ENCODE measurements at places on chromosomes 16 and 17.

GRCh38 chr17:55314061-55314783 is 49.5 kb downstream of the HLF start:
- DNase-seq: no peak

DNA sequence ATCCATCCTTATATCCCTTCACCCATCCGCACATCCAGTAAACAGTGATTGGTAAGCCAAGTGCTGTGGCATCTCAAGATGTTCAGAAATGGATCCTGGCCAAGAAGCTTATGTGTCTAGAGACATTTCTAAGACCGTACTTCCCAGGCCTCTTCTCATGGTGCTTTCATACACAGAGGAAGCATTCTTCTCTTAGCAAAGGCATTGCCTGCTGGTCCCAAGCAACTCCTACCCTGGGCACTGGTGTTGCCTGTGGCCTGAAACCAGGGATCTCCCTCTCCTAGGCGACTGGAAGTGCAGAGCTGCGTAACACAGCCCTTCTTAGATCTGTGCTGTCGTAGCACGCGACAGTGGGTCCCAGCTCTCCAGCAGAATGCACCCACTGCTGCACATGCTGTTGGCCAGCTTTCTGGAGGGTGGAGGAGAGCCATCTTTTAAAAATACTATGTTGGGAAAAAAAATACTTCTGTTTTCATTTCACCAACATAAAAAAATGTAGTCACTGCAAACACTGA is 182.9 kb downstream of the CCDC182 start:
- DNase-seq: no peak

DNA sequence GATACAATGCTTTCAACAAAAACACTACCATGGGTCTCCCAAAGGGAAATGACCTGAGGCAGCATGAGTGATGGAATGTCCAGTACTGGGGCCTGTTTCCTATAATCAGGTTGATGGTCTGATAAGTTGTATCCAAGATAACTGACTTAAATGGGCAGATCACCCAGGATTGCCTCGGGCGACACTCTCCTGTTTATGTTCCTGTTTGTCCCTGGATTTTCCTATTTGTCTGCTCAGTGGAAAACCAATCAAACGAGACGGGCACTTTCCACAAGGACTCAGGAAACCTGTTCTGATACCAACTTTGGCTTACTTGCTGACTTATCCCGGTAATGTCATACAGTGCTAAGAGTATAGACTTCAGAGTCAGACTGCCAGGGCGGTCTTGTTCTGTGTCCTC is 27.4 kb downstream of the USP43 start:
- no peak for DNase-seq

DNA sequence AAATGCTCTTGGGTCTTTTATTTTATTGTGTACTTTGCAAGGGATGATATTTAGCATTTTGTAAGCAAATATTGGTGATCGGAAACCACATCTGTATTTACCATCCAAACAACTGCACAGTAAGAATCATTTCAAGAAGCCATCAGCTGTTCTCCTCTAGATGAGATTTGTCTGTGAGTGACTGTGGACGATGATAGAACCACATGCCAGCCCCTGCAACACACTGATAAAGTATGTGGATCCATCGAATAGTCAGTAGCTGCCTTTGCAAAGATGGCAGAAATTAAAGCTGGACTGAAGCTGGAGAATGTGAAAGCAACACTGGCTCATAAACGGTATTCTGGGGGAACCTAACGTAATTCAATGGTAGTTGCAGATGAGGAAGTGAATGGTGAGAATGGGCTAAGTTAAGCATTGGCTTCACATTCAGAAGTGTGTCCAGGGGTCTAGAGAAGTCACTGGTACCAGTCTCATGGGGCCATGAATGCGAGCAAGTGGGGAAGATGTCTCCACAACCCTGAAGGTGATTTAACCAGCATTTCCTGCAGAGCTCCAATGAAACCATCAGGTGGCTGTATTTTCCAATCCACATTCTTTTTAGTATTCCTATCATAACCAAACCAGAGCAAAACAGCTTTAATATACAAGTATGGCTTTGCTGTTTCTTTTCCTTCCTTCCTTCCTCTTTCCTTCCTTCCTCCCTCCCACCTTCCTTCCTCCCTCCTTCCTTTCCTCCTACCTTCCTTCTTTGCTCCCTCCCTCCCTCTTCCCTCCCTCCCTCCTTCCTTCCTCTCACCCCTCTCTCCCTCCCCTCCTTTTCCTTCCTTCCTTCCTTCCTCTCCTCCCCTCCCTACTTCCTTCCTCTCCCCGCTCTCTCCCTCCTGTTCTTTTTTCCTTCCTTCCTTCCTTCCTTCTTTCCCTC is 169.4 kb downstream of the ABCA8 start:
- DNase-seq: no peak

DNA sequence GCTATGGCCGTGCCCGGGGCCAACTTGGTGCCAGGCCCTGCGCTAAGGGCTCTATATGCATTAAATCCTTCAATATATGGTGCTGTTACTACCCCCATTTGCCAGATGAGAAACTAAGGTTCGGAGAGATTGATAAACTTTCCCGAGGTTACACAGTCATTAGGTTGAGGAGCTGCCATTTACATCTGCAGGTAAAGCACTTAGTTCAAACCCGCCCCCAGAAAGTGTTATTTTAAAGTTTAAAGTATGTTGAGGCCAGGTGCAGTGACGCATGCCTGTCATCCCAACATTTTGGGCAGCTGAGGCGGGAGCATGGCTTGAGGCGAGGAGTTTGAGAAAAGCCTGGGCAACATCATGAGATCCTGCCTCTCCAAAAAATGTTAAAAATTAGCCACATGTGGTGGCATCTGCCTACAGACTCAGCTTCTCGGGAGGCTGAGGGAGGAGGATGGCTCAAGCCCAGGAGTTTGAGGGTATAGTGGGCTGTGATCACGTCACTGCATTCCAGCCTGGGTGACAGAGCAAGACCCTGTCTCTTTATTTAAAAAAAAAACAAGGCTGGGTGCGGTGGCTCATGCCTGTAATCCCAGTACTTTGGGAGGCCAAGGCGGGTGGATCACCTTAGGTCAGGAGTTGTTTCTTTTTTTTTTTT is 264.7 kb downstream of the PARN start:
- DNase-seq: no peak

GRCh38 chr16:68732741-68733399 is 4.2 kb upstream of the CDH1 start:
- no peak for DNase-seq

DNA sequence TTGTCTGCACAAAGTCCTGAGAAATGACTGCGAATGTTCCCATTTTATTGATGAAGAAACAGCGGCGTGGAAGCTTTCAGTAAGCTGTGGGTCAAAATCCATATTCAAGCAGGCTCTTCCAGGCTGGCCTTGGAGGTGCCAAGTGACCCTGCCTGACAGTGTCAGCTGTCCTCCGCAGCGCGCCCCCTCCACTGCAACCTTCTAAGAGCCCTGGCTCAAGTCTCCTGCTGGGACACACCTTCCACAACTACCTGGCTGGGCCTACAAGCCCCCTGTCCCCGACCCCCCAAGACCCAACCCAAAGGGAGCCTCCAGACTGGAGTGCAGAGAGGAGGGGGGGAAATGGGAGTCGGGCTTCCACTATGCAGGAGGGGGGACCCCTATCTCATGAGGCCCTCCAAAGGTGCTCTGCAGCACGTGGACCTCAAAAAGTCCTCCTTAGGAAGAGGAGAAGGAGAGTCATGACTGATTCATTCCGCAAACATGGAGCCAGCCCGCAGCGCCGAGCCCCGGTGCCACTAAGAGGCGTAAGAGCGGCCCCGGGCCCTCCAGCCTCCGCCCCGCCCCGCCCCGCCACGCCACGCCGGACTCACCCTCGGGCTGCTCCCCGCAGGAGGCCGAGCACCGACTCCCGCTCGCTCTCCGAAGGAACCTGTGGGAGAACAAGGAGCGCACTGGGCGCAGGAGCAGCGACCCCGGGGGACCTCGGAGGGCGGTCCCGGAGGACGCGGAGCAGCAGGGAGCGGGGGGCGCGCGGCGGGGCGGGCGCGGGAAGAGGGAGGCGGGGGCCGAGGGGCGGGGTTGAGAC is 574 bp downstream of the MPP3 start:
- DNase-seq: no peak

DNA sequence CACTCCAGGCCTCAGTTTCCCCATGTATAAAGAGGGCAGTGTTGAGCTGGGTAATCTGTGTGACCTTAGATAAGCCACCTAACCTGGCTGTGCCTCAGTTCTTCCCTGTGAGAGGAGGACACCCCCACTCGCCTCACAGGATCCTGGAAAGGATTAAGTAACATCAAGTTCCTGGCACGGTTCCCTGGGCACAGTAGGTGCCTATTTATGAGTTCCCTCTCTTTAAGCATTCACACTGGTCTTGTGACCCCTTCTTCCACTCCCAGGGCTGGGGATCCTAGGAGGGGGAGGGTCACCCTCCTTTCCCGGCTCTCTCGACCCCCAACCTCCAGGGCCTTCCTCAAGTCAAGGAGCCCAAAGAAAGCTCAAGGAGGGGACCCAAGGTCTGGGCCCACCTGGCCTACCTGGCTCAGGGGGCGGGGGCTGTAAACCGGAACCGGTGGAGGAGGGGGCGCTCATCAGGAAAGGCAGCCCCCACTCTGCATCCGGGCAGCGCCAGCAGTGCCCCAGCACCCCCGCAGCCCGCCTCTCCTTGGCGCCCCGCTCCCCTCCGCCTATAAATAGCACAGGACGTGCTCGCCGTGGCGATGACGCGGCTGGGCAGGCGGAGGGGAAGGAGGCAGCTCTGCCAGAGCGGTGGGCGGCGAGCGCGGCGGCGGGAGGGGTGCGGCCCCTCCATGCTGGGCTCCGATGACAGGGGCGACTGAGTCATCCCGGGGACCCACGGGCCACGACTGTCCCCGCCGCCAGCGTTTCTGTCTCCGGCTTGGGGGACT is 9.4 kb downstream of the RPL19 start:
- DNase-seq: no peak

DNA sequence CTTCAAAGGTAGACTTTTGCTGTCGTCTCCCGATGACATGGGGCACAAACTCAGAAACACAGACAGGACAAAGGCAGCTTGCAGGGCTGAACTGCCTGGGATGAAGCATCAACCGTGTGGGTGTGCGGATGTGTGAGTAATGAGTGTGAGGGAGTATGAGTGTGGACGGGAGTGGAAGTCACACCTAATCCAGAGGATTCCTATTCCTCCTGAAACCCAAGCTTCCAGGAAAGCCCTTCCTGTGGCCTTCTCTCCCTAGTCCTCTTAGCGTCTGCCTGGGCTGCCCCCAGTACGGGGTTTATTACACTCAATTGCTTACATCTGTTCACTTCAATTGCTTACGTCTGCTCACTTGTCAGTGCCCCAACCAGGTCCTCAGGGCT is 2.3 kb upstream of the IL4R start:
- peak; percentile 14 for DNase-seq

- no peak for DNase-seq
These were observed 21.1 kb downstream of the KRT23 start for GRCh38 chr17:40916366-40916765.

DNA sequence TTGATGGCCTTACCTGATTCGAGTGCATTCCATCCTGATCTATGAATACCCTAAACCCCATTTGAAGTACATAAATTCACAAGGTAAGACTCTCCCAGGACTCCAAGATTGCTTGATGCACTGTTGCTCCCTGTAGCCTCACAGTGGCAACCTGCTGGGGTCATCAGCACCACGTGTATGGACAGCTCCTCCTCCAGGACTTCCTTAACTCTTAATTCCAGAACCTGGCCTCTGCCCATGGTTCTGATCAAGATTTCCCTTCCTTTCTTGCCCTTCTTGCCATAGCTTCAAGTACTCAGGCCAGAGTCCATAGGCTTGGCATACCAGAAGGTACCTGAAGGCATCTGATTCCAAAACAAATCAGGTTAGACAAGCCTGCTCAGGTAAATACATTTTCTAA is 34.0 kb upstream of the NLK start:
- DNase-seq: peak; percentile 59

DNA sequence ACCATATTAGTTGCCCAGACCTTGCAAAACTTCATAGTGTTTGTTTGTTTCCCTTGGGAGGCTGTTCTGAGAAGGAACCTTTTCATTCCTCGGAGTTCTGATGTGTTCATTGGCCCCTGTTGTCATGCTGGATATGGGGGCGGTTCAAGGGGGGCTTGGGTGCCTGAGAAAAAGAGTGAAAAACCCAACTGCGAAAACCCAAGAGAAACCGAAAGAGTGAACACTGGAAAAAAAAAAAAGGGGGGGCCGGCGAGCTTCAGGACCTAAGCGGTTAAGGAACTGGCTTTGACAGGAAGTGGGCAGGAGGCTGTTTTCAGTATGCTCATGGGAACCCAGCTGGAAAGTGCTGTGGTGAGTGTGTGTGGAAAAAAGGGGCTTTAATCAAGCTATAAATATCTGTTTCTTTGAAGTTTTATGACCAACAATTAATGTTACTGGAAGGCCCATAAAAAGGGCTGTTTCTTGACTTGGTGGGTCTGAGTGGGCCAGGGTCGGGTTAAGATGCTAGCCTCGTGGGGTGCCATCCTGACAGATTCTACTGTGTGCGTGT is 510.7 kb downstream of the MAF start:
- DNase-seq: no peak

DNA sequence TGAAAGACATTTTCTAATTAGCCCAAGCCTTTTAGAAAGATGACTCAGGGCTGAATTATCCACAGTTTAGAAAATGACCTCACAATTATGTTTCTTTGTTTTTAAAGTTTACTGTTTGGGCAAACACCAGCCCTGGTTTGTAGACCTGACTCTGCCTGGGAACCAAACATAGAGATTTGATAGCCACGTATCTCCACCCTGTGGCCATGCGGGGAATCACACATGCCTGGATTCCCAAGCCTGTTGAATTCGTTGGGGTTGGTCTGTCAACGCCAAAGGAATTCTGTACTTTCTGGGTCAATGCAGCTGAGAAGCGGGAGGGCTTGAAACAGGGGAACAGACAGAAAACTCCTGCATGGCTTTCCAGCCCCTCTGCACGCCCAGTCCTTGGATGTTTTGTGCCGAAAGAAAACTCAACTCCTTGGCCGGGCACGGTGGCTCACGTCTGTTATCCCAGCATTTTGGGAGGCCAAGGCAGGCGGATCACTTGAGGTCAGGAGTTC is 26.9 kb downstream of the CD300A start:
- peak; percentile 60 for DNase-seq

DNA sequence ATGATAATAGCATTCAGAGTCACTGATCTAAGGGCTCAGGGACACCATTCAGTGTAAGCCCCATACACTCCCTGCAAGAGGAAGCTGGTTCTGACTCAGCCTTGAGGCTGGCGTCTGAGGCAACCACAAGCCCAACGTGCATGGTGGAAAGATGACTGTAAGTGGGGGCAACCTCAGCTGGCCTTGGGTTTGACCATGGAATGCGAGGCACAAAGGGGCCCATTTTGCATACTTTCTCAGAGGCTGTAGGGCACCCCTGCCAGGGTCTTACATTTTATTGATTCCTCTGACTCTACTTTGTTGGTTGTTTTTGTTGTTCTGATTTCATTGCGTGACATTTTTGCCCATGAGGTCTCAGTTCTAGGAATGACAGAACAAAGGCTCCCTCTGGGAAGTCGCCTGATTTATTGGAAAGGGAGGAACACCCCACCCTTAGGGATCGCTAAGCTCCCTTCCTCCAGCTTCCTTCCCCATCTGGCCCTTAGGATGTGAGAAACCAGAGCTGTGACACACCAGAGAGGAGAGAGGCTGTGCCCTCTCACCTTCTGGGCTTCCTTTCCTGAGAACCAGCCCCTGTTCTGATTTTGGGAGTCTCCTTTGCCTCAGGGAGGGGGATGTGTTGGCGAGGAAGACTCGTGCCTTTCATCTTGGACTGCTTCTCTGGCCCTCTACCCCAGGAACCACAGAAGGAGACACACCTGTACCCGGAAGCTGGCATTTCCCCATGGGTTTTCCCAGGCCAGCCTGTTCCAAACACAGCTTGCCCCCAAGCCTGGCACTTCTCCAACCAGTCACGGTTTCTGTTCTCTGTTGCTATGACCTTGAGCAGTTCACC is 5.6 kb upstream of the CIITA start:
- DNase-seq: peak; percentile 59
